NCI-H748 treated with DMSO at 0.1 percent for 48 hours (cell line): ENCODE measurements at places on chromosomes 2 and 18.

DNA sequence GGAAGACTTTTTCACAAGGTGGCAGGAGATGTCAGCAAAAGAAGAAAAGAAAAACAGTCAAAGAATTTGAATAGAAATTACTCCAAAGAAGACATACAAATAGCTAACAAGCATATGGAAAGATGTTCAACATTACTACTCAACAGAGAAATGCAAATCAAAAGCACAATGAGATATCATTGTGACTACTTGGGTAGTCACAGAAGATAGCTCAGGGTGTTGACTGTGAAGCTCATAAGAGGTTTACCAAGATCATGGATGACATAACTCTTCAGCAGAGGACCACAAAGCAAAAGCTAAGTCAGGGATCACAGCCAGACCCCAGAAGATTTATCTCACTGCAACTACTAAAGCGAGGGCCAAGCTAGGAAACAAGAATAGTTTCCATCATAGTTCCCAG lies 53.0 kb upstream of the TANK start:
- no peak for DNase-seq

DNA sequence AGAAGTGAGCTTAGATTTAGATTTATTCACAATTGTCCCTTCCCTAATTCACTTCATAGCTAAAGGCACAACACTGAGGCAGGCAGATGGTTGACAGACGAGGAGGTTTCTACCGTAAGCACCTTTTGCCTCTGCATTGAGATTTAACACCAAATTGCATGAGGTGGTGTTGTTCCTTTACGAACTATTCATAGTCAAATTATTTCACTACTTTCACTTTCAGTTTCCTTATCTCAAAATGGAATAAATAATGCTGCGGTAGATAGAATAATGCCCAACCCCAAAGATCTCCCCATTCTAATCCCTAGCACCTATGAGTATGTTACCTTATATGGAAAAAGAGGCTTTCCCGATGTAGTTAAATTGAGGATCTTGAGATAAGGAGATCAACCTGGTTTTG lies 58.9 kb upstream of the LINC00305 start:
- no peak for DNase-seq

GRCh38 chr2:127153691-127154158 lies 46.8 kb upstream of the BIN1 start:
- no peak for DNase-seq

DNA sequence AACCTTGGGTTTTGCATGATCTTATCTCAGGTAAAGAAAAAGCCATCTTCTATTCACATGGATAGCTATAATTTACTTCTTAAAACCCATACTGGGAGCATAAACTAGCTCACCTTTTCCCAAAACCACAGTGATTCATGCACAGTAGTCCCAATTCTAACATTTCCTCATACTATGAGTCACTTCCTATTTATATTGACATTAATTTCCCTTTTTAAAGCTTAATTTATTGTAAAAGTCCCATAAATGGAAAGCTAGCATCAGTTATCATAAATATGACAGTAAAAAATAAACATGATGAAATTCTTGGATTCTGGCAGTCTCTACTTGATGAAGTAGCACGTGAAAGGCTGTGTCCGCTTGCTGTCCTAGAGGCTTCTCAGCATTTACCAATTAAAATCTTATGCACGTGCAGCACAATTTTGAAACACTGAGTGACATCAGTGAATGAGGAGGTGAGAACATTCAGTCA lies 180.1 kb downstream of the CDH2 start:
- DNase-seq, result no peak

DNA sequence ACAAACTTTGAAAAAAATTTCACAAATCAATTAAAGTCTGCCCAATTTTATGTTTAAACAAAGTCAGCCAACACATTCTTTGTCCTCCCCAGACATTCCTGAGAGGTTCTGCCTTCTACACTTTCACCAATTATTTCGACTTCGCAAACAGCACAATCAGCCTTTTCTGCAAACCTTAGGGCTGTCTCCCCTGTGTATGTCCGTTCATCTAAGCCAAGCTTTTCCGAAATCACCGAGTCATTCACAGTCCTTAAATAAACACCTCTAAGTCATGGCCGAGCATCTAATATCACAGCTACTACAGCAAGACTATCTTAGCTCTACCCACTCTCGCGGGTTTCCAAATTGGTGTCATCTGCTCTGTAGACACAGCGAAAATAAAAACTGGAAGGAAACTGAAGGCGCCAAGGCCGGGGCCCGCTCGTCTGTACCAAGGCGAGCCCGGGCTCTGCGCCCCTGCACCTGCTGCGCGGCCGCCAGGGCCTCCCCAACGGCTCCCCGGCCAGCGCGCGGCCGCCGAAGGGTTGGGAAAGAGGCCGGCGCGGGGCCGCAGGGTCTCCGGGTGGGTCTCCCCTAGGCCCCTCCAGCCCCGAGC lies 730 bp downstream of the ODC1 start:
- DNase-seq, result peak; percentile 25

DNA sequence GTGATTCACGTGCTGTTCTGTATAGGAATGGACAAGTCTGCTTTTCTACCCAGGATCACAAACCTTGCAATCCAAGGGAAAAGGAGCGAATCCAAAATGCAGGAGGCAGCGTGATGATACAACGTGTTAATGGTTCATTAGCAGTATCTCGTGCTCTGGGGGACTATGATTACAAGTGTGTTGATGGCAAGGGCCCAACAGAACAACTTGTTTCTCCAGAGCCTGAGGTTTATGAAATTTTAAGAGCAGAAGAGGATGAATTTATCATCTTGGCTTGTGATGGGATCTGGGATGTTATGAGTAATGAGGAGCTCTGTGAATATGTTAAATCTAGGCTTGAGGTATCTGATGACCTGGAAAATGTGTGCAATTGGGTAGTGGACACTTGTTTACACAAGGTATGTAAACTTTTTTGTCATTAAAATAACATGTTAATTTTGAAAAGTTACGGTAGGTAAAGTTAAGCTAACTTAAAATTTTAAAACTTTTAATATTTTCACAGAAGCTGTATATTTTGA lies 33.0 kb downstream of the PPM1B start:
- no peak for DNase-seq

- DNase-seq, result no peak
Measured at GRCh38 chr2:98063291-98063854, 23.6 kb upstream of the VWA3B start.

DNA sequence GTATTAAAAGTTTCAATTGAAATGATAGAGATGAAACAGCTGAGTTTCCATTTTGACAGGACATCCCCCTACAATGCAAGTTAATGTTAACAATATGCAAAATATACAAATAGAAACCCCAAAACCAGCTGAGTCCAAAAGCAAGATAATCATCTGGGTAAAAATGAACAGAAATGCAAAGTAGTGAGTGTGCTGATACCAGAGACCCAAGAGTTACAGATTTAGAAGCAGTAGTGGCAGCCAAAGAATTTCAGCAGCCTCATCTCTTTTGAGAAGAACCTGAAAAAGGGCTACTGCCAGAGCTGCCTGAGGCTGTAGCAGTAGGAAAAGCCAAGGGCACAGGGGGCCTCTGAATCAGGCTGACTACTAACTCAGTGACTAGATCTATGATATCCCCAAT lies 82.6 kb downstream of the THADA start:
- DNase-seq, result no peak

DNA sequence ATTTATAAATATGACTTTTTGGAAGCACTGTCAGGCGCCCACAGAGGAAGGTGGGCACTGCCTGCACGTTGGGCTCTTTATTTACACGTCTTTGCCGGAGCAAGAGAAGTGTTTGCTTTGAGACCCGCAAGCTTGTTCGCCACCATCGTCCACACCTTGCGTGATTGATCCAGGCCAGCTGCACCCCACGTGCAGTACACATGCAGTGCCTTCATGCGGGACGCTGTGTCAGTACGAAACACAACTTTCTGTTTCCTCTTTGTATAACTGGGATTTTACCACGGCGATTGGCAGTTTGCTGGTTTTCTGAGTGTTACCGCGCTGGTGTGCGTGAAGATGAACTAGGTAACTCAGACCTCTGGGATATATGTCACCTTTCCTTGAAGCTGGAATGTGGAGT lies 571.0 kb upstream of the SALL3 start:
- DNase-seq, result no peak

- no peak for DNase-seq
Measured at GRCh38 chr2:239278941-239279365, 121.9 kb downstream of the HDAC4 start.

DNA sequence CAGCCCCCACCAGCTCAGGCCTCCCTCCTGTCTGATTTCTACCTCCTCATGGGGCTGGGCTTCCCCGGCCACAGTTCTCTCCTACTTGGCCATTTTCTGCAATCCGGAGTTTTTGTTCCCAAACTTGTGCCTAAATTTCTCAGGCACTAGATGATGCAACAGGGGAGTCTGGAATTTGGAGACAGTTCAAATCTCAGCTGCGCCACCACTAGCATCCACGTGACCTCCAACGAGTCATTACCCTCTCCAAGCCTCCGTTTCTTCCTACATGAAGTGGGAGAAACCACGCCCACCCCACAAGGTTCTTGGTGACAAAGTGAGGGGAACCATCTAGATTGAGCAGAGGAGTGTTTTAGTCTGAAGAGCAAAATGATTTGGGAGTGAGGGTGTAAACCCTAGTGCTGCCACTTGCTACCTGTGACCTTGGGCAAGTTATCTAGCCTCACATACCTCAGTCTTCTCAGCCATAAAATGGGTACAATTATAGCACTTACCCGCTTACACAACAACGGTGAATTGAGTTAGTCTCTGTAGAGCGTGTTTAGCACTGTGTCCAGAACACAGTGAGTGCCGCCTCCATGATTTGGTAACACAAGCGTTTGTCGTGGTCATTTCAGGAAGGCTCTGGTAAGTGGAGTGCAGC lies 61.4 kb upstream of the ASAP2 start:
- no peak for DNase-seq

GRCh38 chr18:50218432-50219197 lies 23.7 kb upstream of the MYO5B start:
- DNase-seq, result no peak

GRCh38 chr2:31238126-31238905 lies 4.4 kb downstream of the EHD3 start:
- no peak for DNase-seq

- DNase-seq, result no peak
Measured at GRCh38 chr2:31764169-31764568, 183.4 kb upstream of the SRD5A2 start.

GRCh38 chr2:69692424-69692823 lies 48.9 kb upstream of the AAK1 start:
- no peak for DNase-seq

DNA sequence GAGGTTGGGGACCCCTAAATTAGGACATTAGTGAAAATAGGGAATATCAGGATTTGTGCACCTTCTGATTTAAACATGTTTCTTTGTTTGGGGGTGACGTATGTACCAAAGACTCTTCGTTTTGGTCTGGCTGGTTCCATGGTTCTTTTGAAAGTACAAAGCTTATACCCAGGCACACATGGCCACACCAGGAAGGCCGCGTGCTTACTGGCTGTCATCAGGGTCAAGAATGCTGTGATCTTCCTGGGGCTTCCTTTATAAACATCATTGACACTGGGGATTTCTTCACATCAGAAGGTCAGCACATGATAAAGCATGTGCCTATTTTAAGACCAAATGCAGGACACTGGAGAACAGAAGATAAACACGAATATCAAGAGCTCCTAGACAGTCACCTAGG lies 230.6 kb upstream of the ID2 start:
- no peak for DNase-seq

DNA sequence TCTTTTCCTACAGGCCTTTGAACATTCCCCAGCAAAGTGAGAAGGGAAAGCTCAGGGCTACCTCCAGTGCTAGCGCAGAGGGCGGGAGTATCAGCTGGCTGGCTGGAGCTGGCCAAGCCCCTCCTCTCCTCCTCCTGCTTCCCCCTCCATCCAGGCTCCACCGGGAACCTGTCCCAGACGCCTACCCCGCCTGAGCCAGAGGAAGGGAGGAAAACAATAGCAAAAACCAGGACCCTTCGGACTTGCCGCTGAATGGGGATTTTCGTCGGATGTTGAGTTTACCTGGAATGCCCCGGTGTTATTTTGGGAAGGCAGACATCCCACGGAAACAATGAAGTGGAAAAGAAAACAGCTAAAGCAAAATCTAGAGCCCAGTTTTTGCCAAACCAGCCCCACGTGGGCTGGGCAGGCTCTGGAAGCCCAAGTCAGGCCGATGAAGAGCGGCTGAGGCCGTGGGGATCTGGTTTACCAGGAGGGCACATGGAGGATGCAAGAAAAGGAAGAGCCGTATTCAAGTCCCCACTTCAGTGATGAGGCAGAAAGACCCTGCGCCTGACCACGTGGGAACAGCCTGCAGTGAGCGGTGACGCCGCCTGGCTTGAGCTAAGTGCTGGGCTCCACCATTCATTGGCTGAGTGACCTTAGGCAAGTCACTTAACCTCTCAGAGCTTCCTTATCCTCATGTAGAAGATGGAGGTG lies 100.4 kb upstream of the LCLAT1 start:
- DNase-seq, result no peak

- no peak for DNase-seq
Measured at GRCh38 chr2:126932529-126932928, 33.8 kb downstream of the TEX51 start.

- DNase-seq, result no peak
Measured at GRCh38 chr2:222604749-222605515, 51.0 kb downstream of the FARSB start.

GRCh38 chr2:40043641-40044040 lies 264.6 kb upstream of the THUMPD2 start:
- no peak for DNase-seq

- DNase-seq, result no peak
Measured at GRCh38 chr18:7470101-7470500, 97.0 kb upstream of the PTPRM start.

DNA sequence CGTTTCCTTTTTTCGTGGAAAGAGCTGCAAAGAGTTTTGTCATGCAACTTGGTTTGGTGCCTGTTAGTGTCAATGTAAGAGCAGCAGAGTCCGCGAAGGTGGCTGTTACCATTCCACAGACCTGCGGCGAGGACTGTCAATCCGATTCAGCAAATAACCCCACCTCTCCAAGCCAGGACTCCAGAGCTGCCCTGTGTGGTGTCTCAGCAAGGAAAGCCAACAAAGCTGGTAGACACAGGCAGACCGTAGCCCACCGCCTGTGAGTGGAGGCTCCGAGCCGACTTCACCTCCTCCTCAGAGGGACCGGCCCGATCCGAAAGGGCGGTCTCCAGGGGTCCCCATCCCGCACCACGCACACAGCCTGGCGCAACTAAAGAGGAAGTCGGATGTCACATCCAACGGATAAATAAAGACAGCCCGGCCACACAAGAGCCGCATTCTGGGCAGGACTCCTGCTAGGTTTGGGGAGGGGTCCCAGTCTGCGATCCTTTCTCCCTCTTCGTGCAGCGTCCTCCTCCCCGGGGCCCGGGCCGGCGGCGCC lies 819 bp downstream of the ANKRD44 start:
- peak; percentile 46 for DNase-seq

- DNase-seq, result no peak
Measured at GRCh38 chr2:46471019-46471583, 8.3 kb upstream of the TMEM247 start.

GRCh38 chr18:7541835-7542234 lies 25.3 kb upstream of the PTPRM start:
- DNase-seq, result no peak
